ENCODE measurements at places on chromosomes 5 and 9. TPM values are rescaled to one million over a fixed set of nuclear protein-coding genes. Genes with fewer than 3 reads are reported as not detected.

The OTULINL gene
- 0.56 TPM for total RNA-seq

The CMYA5 gene
- under 0.01 TPM for total RNA-seq

The VDAC1 gene
- total RNA-seq: 462 TPM

The KLHL3 gene
- 2.9 TPM for total RNA-seq

The TMEM252 gene
- total RNA-seq: not detected

The SLC28A3 gene
- total RNA-seq: 1.1 TPM

All from regular cardiac myocyte (primary cell).